ENCODE measurements at places on chromosomes 1 and 21.

- no peak for DNase-seq
Observed at GRCh38 chr1:38014171-38014570, 1.6 kb downstream of the UTP11 start.

- DNase-seq = no peak
Observed at GRCh38 chr1:59520194-59520593, 223.3 kb downstream of the FGGY start.

DNA sequence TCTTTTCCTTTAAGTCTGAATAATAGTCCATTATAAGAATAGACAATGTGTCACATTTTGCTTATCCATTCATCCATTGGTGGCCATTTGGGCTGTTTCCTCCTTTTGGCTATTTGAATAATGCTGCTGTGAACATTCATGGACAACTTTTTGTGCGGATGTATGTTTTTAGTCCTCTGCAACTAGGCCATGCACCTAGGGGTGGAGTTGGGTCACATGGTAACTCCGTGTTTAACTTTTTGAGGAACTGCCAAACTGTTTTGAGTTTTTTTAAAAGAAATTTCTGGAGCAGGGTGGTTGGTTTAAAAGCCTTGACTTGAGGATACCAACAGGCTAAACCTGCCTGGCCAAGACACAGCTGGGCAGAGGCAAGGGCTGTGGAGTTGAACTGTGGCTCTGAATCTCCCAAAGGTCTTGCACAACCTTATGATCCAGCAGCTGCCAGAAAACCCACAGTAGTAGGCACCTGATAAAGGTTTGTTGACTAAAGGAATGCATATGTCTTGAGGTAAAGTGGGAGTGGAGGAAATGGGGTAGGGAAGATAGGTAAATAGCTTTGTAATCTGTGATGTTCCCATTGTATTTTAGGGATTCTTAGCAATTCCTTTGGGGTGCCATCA is 5.6 kb upstream of the RPTN start:
- DNase-seq = no peak

- DNase-seq = no peak
Observed at GRCh38 chr1:174724219-174724618, 275.5 kb upstream of the CACYBP start.

GRCh38 chr1:88982055-88982454 is 10.4 kb downstream of the KYAT3 start:
- DNase-seq = no peak

DNA sequence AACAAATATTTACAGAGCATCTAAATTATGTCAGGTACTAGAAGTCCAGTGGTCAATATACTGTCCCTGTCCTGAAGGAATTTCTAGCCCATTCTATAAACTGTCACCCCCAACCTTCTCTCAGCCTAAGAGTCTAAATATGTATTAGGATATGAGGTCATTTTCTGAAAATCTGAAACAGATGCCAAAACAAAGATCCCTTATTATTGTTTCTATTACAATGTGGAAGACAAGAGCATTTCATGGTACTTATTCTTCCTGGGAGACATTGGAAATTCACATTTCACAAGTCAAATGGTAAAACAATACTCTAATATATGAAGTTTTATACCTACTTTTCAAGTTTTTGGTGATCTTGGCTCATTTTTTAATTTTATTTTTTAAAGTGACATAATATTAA is 2.6 kb downstream of the CLCA1 start:
- DNase-seq = no peak

- no peak for DNase-seq
Observed at GRCh38 chr1:149846593-149847466, 52.5 kb upstream of the BOLA1 start.

DNA sequence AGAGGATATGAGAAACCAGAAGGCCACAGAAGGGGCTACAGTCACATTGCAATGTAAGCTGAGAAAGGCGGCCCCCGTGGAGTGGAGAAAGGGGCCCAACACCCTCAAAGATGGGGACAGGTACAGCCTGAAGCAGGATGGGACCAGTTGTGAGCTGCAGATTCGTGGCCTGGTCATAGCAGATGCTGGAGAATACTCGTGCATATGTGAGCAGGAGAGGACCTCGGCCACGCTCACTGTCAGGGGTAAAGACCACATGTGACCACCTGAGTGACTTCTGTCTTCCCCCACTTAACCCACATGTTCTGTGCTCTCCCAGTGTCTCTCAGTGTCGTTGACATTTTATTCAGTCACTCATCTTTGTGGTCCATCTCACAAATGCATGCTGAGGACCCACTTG is 92.1 kb downstream of the OBSCN start:
- DNase-seq = no peak

DNA sequence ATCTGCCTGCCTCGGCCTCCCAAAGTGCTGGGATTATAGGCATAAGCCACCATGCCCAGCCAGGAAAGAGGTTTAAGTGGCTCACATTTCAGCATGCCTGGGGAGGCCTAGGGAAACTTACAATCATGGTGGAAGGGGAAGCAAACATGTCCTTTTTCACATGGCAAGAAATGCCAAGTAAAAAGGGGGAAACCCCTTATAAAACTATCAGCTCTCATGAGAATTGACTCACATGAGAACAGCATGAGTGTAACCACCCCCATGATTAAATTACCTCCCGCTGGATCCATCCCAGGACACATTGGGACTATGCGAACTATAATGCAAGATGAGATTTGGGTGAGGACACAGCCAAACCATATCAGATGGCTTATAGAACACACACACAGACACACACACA is 8.8 kb upstream of the KLHL12 start:
- DNase-seq = no peak

GRCh38 chr1:21705303-21705980 is 36.3 kb upstream of the RAP1GAP start:
- DNase-seq = no peak

DNA sequence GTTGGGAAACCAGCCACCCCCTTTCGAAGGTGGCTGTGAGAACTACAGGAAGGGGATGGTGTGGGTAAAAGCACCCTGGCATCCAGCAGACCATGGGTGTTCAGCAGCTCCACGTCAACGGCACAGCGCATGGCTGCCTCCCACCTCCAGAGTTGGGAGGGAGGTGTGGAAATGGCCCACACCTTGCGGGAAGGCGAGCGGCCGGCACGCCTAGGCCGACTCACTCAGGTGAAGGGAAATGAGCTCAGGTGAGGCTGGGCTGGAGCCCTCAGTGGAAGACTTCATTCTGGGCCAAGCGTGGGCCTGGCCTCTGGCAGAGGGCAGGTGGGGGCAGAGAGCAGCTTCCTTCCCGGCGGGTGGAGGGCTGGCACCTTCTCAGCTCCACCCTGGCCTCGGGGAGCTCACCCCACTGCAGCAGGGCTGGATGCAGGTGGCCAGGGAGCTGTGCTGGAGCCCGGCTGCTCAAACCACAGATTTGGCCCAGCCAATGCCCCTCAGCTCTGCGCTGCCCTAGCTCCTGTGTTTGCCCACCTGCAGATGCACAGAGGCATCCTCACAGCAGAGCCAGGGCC is 24.8 kb upstream of the ALDH4A1 start:
- DNase-seq = no peak

DNA sequence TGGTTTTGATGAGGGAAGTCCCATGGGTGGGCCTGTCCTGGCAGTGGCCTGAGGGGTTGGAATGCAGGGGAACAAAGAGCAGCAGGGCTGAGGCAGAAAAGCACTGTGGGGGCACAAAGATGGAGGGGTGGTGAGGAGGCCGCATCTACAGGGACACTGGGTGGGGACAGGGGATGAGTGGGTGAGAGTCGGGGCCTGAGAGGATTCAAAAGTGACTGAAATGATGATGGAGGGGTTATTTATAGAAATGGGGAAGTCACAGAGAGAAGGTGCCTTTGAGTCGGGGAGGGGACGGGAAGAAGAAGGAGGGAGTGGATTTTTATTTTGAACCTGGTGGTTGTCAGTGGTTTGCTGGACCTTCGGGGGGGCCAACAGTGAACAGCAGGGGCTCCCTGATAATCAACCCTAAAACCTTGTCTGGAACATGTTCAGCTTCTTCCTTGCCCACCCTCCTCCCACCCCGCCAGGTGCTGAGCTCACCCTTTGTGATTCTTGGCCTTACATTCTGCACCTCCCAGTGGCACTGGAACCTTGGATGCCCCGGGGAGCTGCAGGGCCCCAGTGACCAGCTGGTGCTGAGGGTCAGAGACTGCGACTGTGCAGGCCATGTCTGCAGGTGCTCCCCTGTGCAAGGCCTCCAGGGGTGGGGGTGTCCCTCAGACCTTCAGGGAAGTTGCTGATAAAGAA is 42.9 kb downstream of the IER5 start:
- DNase-seq = no peak

DNA sequence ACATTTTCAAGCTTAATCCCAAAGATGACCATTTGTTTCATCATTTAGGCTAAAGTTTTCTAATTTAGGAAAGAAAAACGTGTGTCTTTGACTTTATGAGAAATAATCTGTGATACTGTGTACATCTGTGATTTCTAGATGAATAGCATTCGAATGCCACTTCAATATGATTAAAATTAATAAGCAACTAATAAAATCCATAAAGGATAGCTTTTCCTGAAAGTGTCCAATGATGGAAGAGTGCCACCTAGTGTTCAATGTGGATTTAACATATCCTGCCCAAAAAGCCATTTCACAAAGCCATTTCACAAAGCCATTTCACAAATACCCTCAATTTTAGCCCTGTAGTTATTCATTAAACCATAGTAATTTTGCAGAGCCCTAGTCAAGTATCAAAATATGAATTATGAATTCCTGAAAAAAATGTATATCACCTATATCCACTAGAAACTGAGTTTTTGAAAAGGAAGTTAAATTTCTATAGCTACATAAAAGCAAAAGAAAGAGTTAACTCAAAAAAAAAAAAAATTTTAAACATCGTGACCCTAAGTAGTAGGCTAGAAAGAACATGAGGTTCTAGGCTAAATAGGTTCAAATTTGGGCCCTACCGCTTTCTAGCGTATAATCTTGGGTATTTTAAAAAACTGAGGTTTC is 19.1 kb downstream of the NME7 start:
- no peak for DNase-seq

GRCh38 chr1:201100169-201100930 is 11.9 kb downstream of the CACNA1S start:
- DNase-seq = no peak

- DNase-seq = no peak
Observed at GRCh38 chr1:93628681-93629080, 53.0 kb downstream of the BCAR3 start.

GRCh38 chr1:85846706-85847105 is 138.5 kb upstream of the ZNHIT6 start:
- no peak for DNase-seq

DNA sequence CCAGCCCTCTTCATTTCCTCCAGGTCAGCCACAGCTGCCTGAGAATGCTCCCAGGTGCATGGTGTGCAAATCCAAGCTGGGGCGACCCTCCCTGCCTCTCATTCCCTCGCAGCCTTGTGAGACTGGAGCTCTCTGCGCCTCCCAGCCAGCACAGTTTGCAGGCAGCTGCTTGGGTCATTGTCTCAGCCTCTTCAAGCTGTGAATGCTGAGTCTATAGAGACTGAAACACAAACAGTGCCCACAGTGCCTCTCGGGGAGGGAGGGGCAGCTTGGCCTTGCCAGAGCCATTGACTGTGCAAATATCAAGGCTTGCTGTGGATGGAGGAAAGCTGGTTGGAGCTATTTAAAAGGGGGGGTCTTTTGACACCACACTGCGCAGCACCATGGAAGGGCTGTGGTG is 10.6 kb downstream of the PLXNA2 start:
- no peak for DNase-seq

DNA sequence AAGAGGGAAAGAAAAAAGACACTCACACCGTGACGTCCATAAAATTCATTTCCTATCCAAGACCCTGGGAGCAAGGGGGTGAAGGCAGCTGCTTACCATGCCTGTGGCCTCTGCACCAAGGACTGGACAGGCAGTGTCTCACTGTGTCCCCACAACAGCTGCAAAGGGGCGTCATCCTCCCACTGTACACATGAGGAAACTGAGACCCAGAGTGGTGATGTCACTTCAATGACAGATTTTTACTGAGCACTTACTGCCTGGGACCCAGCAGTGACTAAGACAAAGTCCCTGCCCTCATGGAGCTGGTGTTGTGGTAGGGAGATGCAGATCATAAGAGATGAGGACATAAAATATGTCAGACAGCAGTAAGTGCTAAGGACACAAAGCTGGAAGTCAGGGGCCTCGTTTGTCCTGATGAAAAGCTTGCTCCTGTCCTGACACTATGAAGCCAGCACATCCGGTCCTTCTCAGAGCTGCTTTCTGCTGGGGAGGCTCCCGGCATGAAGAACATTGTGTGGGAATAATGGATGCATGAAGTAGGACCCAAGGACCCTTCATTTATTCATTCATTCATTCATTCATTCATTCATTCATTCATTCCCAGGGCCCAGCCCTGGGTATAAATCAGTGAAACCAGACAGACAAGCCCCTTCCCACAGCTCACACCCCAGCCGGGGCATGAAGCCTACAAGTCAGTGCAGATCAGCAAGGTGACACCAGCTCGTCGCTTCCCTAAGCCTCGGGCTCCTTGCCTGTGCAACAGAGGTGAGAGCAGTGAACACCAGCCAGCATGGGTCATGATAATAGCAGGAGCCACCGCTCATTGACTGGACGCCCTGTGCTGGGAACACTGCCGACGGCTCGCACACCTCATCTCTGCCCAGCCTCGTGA is 473.7 kb downstream of the MATN1 start:
- no peak for DNase-seq

- no peak for DNase-seq
Observed at GRCh38 chr1:49204720-49205119, 428.0 kb upstream of the BEND5 start.
